ENCODE measurements at places on chromosomes 2 and 18.

GRCh38 chr2:88345842-88346241 lies 106.7 kb downstream of the FOXI3 start:
- no peak for DNase-seq

DNA sequence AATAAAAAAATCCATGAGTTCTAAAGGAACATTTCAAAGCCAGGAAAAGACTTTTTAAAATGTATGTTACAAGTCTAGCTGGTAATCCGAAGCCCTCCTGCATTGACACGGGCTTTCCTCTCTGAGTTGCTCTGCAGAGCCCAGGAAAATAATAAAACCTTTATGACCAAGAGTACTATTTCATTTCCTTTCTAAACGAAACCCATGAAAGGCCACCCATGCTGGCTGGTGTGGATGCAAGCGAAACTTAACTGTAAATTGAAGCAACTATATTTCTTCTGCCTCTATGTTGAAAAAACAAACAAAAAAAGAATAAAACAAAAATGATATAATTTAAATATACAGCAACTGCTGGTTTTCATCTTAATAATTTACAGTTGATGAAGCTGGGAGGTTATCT lies 41.3 kb upstream of the ZNF532 start:
- DNase-seq, result no peak

GRCh38 chr18:70295192-70296188 lies 6.6 kb downstream of the SOCS6 start:
- DNase-seq, result no peak

GRCh38 chr2:120802158-120802557 lies 66.5 kb downstream of the GLI2 start:
- DNase-seq, result no peak

GRCh38 chr2:55026202-55026601 lies 24.0 kb downstream of the RTN4 start:
- DNase-seq, result no peak

GRCh38 chr2:53949457-53949856 lies 21.3 kb downstream of the PSME4 start:
- DNase-seq, result no peak

DNA sequence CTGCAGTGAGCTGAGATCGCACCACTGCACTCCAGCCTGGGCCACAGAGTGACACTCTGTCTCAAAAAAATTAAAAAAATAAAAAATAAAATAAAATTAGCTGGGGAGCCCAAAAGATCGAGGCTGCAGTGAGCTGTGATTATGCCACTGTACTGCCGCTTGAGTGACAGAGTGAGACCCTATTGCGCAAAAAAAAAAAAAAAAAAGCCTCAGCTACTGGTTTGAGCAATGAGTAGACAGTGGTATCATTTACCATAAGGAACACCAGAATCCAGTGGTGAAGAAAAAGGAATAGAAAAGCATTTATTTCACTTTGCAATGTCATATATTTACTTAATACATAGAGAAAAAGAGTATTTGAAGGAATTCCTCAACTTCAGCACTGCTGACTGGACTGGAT lies 3.0 kb downstream of the SAP130 start:
- DNase-seq, result no peak

DNA sequence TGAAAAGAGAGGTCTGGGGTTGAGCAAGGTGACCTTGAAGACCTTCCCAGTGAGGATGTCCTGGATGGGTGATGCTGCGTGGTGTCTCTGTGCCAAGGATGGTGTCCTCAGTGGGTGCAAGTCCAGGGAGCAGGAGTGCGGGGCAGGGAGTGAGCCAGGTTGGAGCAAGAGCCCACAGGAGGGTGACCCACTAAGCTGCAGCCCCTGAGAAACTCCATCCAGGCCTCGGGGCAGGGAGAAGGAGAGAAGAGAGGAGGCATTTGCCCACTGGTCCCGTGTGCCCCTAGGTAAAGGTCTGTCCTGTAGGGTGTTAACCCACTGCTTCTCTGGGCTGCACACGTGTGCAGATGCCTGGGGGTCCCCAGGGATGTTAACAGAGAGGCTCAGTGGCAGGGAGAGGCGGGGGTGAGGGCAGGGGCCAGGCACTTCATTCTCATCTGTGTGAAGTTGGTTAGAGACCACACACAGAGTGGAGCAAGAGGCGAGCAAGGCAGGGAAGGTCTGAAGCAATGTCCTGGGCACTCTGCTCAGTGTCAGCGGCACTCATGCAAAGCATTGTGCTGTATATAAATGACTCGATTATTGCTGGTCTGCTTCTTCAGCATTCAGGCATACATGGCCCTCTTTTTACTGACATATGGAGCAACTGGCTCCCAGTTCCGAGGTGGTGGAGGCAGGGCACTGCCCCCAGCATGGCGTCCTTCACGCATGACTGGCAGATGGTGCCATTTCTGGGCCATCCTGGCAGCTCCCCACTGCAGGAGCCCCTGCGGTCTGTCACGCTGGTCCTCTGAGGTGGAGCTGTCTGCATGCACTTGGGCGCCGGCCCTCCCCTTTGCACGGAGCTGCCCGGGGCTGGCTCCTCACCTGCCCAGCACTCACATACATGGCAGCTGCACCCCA lies 117.2 kb upstream of the HS6ST1 start:
- DNase-seq, result no peak

DNA sequence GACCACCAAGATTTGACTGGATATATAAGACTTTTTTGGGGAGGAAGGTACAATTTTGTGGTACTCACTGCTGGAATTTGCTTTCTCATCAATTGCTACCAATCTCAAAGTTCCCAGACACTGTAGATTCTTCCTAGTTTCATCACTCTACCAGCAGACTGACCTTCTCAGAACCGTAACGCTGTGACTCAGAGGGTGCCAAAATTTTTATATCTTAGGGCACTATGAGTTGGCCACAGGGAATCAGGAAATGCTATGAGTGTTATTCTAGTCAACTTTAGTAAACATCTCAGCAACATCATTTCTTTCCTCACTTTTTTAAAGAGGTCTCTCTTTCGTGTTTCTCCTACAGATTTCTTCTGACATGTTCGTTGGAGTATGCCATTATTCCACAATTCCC lies 499.0 kb downstream of the TMX3 start:
- no peak for DNase-seq

- no peak for DNase-seq
Measured at GRCh38 chr2:8761529-8762164, 75.8 kb downstream of the KIDINS220 start.

DNA sequence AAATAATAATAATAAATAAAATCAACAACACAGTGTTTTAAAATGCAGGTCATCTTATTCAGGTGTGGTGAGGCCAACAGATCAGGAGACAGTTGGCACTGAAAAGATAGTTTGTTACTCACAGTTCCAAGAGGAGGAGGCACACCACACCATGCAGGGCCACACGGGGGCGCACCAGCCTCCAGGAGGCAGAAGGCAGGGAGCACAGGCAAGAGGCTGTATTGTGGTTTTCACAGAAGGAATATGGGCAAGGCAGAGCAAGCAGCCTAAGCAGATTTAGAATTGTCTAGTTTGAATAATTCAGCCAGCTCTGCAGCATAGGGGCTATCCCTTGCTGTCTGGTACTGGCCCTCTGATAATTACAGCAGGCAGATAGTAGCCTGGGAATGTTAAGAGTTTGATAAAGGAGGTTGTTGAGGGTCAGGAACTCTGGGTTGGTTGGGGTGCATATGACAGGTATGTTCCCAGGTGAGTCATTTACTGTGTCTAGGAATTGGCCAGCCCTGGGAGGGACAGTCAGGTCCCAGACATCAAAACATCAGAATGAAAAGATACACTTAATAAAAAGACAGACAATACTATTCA lies 31.3 kb downstream of the KIAA2012 start:
- DNase-seq, result no peak

DNA sequence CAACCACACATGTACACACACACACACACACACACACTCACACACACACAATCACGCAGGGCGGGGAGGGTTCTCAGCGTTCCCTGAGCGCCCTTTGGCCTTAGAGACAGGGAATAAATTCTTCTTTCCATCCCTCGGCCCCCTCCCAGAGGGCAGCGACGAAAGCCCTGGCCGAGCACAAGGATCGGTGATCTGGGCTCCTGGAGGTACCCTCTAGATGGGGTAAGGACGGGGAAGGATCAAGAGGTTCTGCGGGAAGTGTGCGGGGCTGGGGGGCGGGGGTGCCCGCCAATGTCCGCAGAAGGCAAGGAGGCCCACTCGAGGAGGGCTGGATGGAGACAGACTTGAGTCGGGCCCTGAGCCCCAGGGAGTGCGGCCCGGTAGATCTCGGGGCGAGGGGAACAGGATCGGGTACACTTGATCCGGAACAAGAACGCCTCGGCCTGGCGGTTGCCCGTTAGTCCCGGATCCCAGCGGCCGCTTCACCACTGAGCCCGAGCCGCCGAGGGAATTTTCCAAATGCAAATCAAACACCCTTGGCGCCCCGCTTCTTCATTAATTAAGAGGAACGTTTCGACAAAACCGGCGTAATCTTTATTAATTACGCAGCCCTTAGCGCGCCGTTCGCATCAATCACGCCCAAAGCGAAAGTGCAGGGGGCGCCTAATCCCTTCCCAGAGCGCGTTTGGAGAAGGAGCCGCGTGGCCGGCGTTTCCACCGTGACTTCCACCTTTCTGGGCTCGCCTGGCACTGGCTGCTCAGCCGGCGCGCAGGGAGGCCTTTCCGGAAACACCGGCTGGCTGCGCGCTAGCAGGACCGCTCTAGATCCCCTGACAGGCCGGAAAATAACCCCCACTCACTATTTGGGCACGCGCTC lies 7.0 kb upstream of the PAX3 start:
- no peak for DNase-seq

DNA sequence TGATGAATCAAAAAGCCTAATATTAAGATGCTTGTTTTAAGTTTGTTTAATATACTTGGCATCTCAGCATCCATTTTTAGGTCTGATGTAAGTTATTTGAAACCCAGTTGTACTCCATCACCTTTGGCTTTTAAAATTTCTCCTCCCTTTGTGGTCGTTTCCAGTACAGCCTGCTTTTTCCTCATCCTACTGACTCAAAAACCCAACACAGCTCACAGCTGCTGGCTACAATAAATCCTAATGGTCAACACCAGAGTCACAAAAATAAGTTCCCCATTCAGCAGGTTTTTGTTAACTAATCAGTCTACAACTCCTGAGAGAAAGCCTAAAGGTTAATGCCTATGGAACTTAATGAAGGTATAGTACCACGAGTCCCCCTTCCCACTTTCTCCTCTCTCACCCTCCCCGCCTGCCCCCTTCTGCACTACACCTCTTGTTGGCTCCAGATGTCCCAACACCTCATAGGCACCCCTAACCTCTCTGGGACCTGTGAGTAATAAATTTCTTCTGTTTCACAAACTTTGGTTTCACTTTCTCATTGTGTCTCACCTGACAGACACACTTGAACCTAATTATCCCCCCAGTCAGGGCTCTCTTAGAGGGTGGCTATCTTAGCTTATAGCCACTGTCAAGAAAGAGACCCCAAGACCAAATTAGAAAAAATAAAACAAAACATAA lies 148.6 kb downstream of the GALNT1 start:
- no peak for DNase-seq

DNA sequence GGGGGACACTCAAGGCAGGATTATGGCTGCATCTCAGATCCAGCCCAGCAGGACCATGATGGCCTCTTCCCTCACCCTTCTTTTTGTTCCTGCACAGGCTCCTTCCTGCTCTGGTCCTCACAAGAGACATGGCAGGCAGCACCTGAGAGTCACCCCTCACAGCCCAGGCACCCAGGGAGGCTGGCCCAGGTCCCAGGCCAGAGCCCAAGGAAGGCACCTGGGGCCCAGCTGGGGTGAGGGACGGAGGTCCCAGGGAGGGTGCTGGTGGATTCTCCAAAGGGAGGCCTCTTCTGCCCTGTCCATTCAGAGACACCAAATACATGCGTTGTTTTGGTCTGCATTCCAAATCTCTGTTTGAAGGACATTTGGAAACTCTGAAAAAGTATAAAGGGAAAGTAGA lies 285.4 kb upstream of the HS6ST1 start:
- DNase-seq, result no peak

- DNase-seq, result no peak
Measured at GRCh38 chr2:71536226-71536671, 82.9 kb downstream of the DYSF start.

- no peak for DNase-seq
Measured at GRCh38 chr2:231057590-231057989, 923 bp downstream of the PSMD1 start.

- DNase-seq, result no peak
Measured at GRCh38 chr2:164692114-164692513, 70.8 kb upstream of the GRB14 start.

DNA sequence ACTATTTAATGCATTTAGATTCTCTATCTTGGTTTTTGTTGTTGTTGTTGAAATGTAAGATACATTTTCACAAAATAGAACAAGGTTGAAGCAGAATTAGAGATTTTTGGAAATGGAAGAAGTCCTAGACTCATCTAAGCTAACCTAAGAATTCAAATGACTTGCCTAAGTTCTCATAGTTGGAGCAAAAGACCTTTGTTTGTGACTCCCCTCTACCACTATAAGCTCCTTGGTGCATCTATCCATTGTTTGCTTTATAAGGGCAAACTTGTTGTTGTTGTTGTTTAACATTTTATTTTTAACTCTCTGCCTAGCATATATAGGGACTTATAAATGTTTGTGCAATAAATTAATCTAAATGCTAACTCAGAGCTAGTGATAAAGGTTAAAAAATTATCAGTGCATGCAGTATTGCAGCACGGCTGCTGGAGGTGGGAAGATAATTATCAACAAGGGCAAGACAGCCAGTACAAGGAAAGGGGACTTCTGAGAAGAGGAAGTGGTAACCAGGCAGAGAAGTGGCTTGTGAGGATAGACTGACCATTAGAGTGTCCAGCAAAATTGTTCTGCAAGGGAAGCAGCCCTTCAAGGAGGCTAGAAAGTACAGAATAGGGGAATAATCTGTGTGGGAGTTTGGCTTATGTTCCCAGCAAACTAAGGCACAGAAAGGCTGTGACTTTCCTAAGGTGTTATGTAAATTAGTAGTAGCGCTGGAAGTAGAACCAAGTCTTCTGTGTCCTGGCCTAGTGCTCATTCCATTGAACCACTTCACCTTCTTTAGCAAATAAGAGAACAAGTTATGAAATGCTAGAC lies 38.1 kb upstream of the ACYP2 start:
- DNase-seq, result no peak

- no peak for DNase-seq
Measured at GRCh38 chr2:221822416-221822815, 250.3 kb upstream of the EPHA4 start.

- no peak for DNase-seq
Measured at GRCh38 chr18:9400197-9400596, 65.6 kb downstream of the TWSG1 start.

GRCh38 chr2:83862600-83862999 lies 596.5 kb downstream of the SUCLG1 start:
- DNase-seq, result no peak

GRCh38 chr2:109125593-109126500 lies 3.2 kb upstream of the SH3RF3 start:
- DNase-seq, result no peak

DNA sequence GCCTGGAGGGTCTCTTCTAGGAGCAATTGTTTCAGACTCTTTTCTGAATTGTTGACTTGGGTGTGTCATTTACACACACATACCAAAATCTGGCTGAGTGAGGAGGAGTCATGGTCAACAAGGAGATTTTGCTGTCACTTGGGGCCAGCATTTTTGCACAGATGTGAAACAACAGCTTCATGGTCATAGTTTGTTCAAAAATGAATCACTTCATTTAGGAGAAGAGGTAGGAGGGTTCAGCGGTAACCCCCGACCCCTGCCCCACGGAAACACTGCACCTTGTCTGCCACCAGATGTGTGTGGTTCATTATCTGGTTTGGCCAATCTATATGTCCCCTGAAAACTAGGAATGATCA lies 42.2 kb downstream of the LBH start:
- DNase-seq, result no peak
